ENCODE measurements at places on chromosomes 2 and 18.

- no peak for DNase-seq
Measured at GRCh38 chr18:37364237-37364636, 201.4 kb downstream of the CELF4 start.

GRCh38 chr2:240631548-240632305, 6.4 kb downstream of the GPR35 start:
- peak; percentile 14 for DNase-seq

DNA sequence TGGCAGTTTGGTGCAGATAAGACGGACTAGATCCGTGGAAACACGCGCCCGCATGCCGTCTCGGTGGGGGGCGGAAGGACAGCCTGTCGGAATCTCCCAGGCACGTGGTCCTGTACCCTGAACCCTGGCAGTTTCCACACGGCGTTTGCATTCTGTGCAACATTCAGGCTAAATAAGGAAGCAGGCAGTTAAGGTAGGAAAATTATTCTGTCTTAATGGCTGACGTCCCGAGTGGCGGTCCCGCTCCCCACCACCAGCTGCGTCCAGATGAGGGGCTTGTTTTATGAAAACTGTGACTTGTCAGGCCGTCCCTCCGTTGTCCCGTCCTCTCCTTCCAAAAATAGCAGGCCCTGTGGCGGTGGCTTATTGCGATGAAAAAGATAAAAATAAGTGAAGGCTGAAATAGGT, 120.2 kb downstream of the NFATC1 start:
- DNase-seq = no peak

DNA sequence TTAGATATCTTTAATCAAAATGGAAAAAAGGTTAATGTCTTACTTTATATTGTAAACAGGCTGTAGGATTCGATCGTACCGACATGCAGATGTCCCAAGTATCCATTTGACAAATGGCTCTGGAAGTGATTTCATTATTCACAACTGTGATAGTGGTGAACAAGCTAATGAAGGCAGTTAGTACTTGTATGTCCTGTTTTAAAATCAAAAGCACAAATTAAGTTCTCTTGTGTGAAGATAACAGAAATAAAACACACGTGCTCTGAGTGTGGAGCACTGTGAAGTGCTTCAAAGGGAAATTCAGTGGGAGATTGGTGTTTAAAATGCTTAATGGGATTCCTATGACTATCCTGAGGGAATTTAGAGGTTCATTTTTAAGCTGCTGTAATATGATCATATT, 8.6 kb upstream of the LRP1B start:
- DNase-seq = no peak

DNA sequence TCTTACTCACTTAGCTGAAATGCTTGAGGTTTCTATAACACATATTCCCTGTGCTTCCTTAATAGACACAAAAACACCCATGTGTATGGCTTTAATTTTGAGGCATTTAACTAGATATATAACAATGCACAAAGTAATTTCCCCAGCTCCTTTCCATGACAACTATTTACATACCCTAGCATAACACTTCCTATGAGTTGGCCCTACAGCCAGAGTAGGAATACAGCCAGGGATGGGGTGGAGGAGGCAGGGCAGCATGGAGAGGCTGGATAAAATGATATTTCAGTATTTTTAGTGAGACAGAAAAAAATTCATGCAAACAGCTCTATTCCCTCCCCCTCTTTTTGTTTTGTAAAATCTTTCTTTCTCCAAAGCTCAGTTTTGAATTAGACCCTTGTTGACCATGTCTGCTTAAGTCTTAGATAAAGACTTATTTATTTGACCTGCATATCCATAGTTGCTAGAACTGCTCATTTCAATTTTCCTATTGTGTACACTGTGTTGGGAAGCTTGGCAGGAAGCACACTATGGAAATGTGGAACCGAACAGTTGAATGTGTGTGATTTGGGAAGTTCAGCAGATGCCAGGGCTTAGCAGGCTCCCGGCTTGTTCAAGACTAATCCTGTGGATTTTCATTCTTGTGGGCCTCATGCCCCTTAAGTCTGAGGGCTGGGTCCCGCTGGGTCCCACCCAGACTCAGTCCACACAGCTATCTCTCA, 11.2 kb upstream of the B3GNT2 start:
- DNase-seq = no peak

Data from GM12892 (cell line).